Vagina (tissue), 2 donors: ENCODE measurements at places on chromosomes 12 and 14.

- no peaks in the 10 kb centered on the region for H3K27me3 ChIP-seq
- no peak for DNase-seq
- no peaks in the 10 kb centered on the region for H3K4me1 ChIP-seq
These were observed 371.1 kb downstream of the SEC23A start for GRCh38 chr14:38731962-38732361.

- H3K27ac ChIP-seq = no peak overlapping the region
- H3K27me3 ChIP-seq = no peaks in the 10 kb centered on the region
- H3K36me3 ChIP-seq = peaks cover 3% of the 10 kb centered on the region
- DNase-seq = no peak
- H3K4me1 ChIP-seq = peaks cover 13% of the 10 kb centered on the region
- no peak overlapping the region for H3K4me3 ChIP-seq
These were observed 992 bp downstream of the DNAH10 start for GRCh38 chr12:123763093-123763492.

- no peaks in the 10 kb centered on the region for H3K4me1 ChIP-seq
- no peak overlapping the region for H3K4me3 ChIP-seq
- peaks cover 16% of the 10 kb centered on the region for H3K36me3 ChIP-seq
- no peak overlapping the region for H3K27ac ChIP-seq
- no peak for DNase-seq
These were observed 11.5 kb upstream of the C14orf93 start for GRCh38 chr14:23021434-23021833.

- H3K27me3 ChIP-seq = no peaks in the 10 kb centered on the region
- no peak for DNase-seq
- peaks cover 47% of the 10 kb centered on the region for H3K4me1 ChIP-seq
- no peak overlapping the region for H3K4me3 ChIP-seq
- peak overlapping the region; percentile 85 for H3K27ac ChIP-seq
- H3K36me3 ChIP-seq = no peaks in the 10 kb centered on the region
These were observed 13.7 kb downstream of the COA8 start for GRCh38 chr14:103576371-103577024.

GRCh38 chr14:36658123-36659009, 3.3 kb upstream of the PAX9 start:
- H3K36me3 ChIP-seq = no peaks in the 10 kb centered on the region
- peaks cover 44% of the 10 kb centered on the region for H3K27me3 ChIP-seq
- H3K27ac ChIP-seq = no peak overlapping the region
- peaks cover 57% of the 10 kb centered on the region for H3K4me1 ChIP-seq

DNA sequence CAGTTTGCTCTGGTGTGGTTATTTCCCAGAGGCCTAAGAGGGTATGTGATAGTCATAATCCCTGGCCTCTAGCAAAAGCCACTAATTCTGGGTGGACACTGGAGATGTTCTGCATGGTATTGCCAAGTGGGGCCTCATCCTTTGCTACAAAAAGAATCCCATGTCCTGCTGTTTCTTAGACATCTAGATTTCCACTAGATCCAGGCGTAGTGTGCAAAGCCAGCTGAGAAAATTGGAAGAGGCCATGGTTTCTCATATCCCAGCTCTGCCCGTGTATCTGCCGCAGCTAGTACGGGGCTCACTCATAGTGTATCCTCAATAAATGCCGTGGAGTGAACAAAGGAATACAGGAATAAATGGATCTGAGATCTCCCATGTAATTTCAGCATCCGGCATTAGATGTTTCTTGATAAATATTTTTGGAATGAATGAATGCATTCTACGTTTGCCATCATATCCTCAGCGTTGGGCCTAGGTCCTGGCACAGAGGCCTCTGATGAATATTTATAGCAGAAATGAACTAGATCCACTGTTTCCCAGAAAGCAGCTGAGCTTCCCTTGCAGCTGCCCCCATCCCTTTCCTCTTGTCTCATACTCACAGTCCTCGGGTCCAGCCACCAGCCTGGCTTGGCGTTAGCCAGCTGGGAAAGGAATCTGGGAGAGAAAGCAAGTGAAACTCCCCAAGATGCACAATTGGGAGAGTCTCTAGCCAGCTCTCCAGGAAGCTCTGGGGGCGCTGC, 76.3 kb upstream of the NOS1 start:
- DNase-seq = no peak
- no peak overlapping the region for H3K27ac ChIP-seq
- H3K4me1 ChIP-seq = no peaks in the 10 kb centered on the region
- no peaks in the 10 kb centered on the region for H3K36me3 ChIP-seq

- no peaks in the 10 kb centered on the region for H3K27me3 ChIP-seq
- no peaks in the 10 kb centered on the region for H3K36me3 ChIP-seq
- no peak overlapping the region for H3K27ac ChIP-seq
- no peaks in the 10 kb centered on the region for H3K4me1 ChIP-seq
- H3K4me3 ChIP-seq = no peak overlapping the region
These were observed 35.4 kb downstream of the TAOK3 start for GRCh38 chr12:118337194-118337838.
